CD4-positive, alpha-beta memory T cell (primary cell): ENCODE measurements at places on chromosomes 6 and 20. TPM values are rescaled to one million over a fixed set of nuclear protein-coding genes. Genes with fewer than 3 reads are reported as not detected.

UBE2C gene
- 0.55 TPM for total RNA-seq

EXOC2 gene
- total RNA-seq, result 44.6 TPM

KIF16B gene
- 12.0 TPM for total RNA-seq

SLC22A16 gene
- total RNA-seq, result not detected

DNMT3B gene
- total RNA-seq, result 0.47 TPM

ADRM1 gene
- 62.2 TPM for total RNA-seq

DNA sequence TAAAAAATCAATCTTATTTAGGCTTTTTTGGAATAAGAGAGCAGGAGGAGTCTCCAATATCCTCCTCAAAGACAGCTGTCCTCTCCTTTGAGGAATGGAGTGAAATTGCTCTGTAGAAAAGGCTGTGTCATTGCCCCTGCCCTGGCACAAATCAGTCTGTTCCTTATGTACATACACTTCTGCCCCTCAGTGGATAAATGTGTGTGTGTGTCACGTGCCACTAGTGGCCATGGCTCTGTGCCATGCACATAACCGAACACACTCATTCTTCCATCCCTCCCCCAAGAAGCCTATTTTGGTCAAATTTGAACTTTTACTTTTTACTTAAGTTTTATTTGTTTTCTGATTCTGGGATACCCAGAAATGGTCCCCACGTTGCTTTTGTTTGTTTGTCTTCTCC is 49.2 kb downstream of the ANKS1A start:
- H3K4me1 ChIP-seq, result no peaks in the 10 kb centered on the region
- no peaks in the 10 kb centered on the region for H3K36me3 ChIP-seq
- no peaks in the 10 kb centered on the region for H3K27me3 ChIP-seq
- H3K27ac ChIP-seq, result no peak overlapping the region
- no peak for DNase-seq

- no peak overlapping the region for H3K4me3 ChIP-seq
- DNase-seq, result no peak
- peaks cover 30% of the 10 kb centered on the region for H3K4me1 ChIP-seq
- no peak overlapping the region for H3K27ac ChIP-seq
Observed at GRCh38 chr6:159926542-159927203, 35.9 kb downstream of the MAS1 start.

- H3K4me1 ChIP-seq, result peaks cover 29% of the 10 kb centered on the region
- H3K27ac ChIP-seq, result no peak overlapping the region
- peaks cover 13% of the 10 kb centered on the region for H3K27me3 ChIP-seq
- H3K36me3 ChIP-seq, result no peaks in the 10 kb centered on the region
Observed at GRCh38 chr6:21588481-21589351, 4.8 kb upstream of the SOX4 start.

DNA sequence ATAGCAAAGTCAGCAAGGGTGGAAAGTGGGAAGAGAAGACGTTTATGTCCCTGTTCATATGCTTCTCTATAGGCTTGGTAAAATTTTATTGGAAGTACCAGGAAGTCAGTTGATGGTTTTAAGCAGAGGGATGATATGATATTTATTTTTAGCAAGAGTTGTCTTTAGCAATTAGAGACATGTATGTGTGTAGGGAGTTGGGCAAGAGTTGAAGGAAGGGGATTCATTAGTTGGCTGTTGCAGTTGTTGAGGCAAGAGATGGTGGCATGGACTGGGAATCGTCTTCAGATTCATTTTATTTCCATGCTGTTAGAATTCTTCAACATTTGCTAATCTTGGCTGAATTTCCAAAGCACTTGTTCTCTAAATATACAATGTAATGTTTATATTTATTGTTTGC is 85.6 kb downstream of the QKI start:
- H3K27me3 ChIP-seq, result no peaks in the 10 kb centered on the region
- no peaks in the 10 kb centered on the region for H3K36me3 ChIP-seq
- DNase-seq, result no peak
- no peaks in the 10 kb centered on the region for H3K4me1 ChIP-seq
- H3K4me3 ChIP-seq, result no peak overlapping the region

DNA sequence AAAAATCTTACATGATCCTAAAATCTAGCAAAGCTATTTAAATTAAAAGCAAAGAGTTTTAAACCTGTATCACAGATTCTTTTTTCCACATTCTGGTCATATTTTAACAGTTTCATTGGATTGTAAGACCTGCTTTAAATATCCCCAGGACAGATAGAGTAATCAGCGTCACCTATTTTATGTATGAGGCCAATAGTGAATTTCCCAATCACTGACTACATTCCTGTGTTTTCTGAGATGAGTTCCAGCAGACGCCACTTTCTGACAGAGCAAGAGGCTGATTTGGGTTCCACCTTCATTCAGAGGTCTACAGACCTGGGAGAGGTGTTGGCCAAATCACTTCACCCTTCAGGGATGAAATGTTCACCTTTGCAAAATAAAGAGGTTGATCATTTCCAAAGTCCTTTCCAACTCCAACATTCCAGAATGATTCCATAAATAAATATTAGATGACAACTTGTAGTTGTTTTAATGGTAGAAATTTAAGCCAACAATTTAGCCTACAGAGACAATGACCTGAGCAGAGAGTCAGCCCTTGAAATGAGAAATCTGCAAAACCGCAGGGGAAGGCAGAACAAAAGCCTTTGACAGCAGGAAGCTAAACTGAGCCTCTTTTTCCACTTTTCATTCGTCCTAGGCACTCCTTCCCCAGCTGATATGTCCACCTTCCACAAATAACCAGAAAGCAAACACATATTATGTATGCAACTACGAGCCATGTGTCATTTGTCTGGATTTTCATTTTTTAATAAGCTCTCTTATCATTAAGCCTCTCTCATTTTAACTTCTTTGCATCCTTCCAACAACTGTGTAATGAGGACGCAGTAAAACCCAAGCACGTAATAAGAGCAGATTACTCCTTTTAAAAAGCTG is 105.2 kb downstream of the TFAP2A start:
- no peak overlapping the region for H3K4me3 ChIP-seq
- H3K27ac ChIP-seq, result no peak overlapping the region
- H3K4me1 ChIP-seq, result no peaks in the 10 kb centered on the region
- H3K27me3 ChIP-seq, result no peaks in the 10 kb centered on the region
- DNase-seq, result no peak

GRCh38 chr6:138833816-138834539 is 38.1 kb downstream of the ECT2L start:
- H3K36me3 ChIP-seq, result no peaks in the 10 kb centered on the region
- H3K4me1 ChIP-seq, result no peaks in the 10 kb centered on the region
- DNase-seq, result no peak
- no peak overlapping the region for H3K27ac ChIP-seq

- peaks cover 12% of the 10 kb centered on the region for H3K27me3 ChIP-seq
- H3K36me3 ChIP-seq, result no peaks in the 10 kb centered on the region
- H3K27ac ChIP-seq, result no peak overlapping the region
- no peaks in the 10 kb centered on the region for H3K4me1 ChIP-seq
- DNase-seq, result no peak
- no peak overlapping the region for H3K4me3 ChIP-seq
Observed at GRCh38 chr20:4554346-4554745, 167.4 kb upstream of the PRND start.

DNA sequence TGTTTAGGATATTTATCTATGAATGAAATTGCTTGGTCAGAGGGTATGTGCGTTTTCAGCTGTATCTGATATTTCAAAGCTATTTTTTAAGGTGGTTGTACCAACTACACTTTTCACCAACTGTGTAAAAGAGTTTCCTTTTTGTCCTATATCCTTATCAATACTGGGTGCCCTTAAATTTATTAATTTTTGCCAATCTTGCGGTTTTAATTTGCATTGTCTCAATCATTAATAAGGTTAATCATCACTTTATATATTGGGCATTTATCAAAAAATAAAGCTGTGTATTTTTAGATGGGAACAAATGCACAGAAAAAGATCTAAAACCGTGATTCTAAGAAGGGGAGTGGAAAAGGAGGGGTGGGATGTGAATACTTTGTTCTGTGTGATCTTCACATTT is 66.7 kb upstream of the SALL4 start:
- H3K27me3 ChIP-seq, result no peaks in the 10 kb centered on the region
- H3K4me3 ChIP-seq, result no peak overlapping the region
- no peak for DNase-seq

DNA sequence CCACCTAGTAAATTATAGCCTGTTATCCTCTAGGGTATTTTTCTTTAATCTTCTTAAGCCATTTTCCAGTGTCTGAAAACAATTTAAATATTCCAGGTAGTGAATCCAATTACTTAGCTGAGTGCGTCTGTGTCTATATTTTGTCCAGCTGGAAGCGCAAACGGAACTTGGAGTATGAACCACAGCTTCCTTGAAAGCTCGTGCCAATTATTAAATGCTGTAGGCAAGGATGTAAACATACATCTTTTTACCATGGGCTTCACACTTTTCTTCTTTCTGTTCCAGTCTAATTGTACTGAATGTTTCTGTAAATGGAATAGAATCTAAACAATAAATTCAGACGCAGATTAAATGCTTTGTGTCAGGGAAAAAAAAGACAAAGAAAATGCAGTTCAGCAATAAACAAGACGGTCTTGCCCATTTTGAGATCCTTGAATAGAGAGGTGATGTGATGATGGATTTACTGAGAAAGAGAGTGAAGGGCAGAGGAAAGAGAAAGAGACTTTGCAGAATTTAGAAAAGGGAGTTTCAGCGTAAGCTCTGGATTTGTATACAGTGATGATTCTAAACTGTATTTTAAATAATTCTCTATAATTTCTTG is 1.9 kb downstream of the PLCB1 start:
- H3K4me1 ChIP-seq, result peaks cover 19% of the 10 kb centered on the region
- H3K27ac ChIP-seq, result no peak overlapping the region
- H3K4me3 ChIP-seq, result no peak overlapping the region
- DNase-seq, result no peak
- no peaks in the 10 kb centered on the region for H3K36me3 ChIP-seq
